ENCODE measurements at places on chromosomes 7 and 10.

- no peak for DNase-seq
These were observed 27.3 kb upstream of the LIMK1 start for GRCh38 chr7:74056096-74056915.

DNA sequence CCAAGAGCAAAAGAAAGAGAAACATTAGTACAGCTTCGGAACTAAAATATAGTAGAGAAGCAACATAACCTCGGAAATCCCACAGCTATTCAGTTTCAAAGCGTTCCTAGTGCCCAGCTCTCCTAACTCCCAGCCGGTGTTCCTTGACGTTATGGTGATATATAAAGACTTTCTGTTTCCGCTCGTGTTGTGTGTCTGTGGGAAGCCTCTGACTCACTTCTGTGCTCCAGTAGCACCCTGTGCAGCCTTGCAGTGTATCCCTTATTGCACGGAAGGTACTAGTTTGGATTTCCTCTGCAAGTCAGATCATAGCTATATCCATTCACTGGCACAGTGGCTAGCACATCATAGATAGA, 535 bp downstream of the ASAH2B start:
- no peak for DNase-seq

GRCh38 chr7:13288516-13288915, 601.1 kb downstream of the ARL4A start:
- no peak for DNase-seq

- no peak for DNase-seq
These were observed 143.6 kb downstream of the HBP1 start for GRCh38 chr7:107312418-107312817.

DNA sequence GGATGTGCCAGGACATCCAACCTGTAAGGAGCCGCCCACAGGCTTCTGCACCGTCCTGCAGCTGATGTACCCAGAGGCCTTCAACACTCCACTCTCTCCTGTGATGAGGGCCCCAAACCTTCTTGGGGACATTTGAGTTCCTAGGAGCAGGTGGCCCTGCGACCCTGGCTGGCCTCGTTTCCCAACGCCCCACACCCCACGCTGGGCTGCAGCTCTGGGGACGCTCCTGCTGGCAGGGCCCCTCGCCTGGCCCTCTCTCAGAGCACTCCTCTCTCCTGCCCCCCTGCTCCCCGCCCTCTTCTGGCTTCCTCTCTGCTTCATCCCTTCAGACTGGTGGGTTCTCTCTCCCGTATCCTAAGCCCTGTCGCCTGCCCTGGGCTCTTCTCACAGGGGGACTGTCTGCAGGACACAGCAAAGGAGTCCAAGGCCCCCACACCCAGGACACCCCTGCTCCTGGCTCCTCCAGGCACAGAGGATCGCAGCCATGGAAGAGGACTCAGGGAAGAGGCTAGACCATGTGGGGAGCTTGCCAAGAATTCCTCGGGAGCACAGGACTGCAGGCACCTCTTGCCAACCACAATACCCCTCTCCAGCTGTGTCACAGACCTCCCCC, 541.4 kb downstream of the TCERG1L start:
- no peak for DNase-seq

DNA sequence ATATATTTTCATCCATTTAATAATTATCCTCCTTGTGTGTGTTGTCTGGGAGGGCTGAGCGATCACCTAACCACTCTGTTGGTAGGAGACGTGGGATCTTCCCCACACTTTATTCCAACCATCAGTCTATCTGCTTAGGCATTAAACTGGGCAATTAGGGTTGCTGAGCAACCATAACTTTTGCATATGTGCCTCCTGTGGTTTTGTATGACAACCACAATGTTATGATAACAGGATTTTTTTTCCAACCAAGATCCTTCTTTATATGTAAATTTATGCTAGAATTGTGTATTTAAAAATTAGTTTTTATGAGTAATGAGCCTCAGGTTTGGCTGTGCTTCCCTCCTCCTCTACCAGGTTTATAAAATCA, 495.0 kb upstream of the MGMT start:
- no peak for DNase-seq

DNA sequence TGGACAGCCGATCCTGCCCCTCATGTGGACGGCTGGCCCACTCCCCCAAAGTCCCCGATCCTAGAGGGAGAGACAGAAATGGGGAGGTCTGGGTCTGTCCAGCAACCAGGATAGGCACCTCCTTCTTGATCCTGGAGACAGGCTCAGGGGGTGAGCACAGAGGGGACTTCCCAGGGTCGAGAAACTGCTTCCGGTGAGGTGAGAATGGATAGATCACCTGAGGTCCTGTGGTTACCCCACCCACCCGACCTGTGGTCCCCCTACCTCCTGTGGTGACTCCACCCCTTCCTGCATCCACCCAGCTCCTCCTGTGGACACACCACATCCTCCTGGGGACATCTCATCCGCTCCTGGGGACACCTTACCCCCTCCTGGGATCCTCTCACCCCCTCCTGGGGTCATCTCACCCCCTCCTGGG, 27.4 kb upstream of the RASGEF1A start:
- no peak for DNase-seq

GRCh38 chr10:108187408-108188012, 1023.0 kb upstream of the SORCS1 start:
- no peak for DNase-seq

GRCh38 chr7:101590663-101591435, 38.2 kb downstream of the MYL10 start:
- no peak for DNase-seq

- DNase-seq, result no peak
These were observed 89.8 kb downstream of the ARL4A start for GRCh38 chr7:12777257-12777656.

- DNase-seq, result peak; percentile 32
These were observed 121.0 kb downstream of the HIP1 start for GRCh38 chr7:75617634-75618234.

GRCh38 chr10:108465871-108466641, 1301.5 kb upstream of the SORCS1 start:
- DNase-seq, result no peak

DNA sequence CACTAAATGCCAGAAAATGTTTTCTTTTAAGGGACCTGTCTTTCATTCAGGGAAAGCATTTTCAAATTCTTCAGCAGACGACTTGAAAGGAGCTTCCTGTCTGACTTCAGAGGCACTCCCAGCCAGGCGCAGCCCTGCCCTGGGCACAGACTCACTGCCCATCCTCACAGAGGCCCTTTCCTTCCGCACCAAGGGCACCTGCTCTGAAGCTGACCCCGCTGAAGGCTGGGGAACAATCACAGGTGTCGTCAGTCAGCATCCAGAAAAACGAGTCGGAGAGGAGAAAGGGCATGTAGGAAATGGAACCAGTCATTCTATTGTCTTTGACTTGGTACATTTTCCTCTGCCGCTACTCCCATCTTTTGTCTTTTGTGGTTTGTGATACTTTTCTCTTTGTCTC, 125.3 kb upstream of the PARD3 start:
- DNase-seq, result no peak

GRCh38 chr10:31460242-31460641, 141.2 kb downstream of the ZEB1 start:
- no peak for DNase-seq

- DNase-seq, result no peak
These were observed 3.6 kb downstream of the ELFN1 start for GRCh38 chr7:1673581-1674118.

DNA sequence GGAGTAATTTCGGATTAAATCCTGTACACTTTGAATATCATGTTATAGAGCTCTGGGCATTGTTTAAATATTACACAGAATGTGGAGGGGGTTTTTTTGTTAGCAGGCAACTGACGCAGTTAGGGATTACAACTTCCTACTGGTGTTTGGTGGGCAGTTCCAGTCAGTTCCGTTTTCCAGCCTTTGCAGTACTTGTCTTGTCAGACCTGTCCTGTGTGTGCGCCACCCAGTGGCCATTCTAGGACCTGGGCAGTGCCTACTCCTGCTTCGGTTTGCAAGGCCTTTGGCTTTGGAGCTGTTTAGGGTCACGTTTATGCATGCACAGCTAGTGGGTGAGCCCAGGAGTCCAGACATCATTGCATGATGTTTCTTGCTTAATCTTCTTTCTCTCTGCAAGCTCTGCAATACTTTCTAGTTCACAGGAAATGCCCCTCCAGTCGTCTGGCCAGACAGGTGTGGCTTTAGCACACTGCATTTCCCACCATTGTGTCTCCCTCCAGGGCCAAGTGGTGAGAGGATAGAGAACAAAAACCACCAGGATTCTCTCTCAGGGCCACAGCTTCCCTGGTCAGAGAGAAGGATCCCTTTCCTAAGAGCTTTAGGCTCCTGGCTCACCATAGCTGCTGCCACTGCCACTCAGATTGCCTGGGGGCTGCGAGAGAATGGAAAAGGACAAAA, 96.5 kb upstream of the TARP start:
- DNase-seq, result peak; percentile 81

DNA sequence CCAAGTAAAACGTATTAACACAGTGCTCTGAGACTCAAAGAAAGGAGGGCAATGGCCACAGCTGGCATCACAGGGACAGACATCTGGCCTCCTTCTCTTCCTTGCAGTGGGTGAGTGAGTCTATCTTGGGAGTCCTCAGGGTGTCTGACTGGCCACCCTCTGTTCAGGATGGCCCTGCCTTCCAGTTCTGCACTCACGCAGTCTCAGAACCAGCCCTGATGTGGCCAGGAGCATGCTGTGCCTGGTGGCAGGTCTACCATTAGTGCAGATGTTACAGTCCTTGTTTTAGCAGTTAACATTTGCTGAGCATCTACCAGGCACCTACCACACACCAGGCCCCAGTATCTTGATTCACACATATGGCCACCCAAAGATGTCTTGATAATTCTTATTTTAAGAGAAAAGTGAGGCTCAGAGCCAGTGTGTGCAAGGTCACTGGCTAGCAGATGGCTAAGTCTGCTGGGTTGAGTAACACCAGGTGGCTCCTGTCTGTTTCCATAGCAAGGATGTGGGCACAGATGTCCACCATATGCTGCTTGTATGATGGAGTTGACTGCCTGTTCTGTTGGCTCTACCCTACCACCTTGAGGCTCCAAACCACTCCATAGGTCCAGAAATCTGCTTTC, 23.2 kb upstream of the ARHGAP22 start:
- no peak for DNase-seq

- no peak for DNase-seq
These were observed 6.2 kb upstream of the GRID1 start for GRCh38 chr10:86372784-86373239.

DNA sequence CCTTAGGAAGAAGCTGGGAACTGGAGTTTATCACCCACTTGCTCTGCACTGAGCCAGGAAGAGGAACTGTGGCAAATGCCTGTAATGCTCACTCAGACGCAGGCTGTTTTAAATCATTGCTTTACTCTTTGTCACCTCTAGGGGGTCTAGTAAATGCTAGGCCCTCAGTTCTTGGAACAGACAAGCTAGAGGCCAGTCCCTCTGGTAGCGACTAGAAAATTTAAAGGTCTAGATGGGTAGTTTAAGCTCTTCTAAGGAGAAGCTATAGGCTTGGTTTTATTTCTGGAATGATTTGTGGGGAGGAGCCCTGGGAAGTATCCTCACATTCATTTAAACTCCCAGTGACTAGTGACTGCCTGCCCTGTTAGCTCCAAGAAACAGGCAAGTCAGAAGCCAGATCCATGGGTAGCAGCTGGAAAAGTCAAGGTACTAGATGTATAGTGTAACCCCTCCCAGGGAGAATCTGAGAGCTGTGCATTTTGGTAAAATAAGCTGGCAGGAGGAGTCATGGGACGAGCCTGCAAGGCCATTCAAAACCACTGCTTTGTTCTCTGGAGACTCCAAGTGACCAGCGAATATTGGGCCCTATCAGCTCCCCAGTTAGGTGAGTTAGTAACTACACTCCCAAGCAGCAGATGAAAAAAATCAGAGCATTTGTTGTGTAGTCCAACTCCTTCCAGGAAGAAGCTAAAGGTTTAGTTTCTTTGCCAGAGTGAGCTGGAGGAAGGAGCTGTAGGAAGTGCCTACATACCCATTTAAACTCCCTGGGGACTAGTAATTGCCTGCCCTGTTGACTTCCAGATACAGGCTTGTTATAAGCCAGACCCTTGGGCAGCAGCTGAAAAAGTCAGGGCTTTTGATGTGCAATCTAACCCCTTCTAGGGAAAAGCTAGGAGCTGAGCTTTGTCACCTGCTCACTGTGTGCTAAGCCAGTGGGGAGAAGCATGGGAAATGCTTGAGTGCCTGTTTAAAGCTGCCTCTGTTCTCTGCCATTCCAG, 68.9 kb downstream of the DYNC1I1 start:
- no peak for DNase-seq

DNA sequence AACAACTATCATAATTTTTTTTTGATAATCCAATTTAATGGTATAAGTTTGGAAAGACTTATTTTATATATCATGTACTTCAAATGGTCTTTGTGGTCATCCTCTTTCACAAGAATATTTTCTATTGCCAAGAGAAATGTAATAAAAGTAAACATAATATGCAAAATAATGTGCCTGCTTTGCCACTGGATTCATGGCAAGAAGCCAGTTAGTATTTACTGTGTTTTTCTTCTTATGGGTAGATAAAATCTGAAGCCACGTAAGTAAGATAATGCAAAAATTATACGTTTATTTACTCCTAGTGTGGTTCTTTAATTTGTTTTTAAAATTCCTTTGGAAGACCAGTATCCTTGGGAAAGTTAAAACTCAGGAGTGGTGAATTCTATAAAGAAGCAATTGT, 258.5 kb downstream of the ARL4A start:
- DNase-seq, result no peak

- DNase-seq, result no peak
These were observed 105.9 kb upstream of the ANLN start for GRCh38 chr7:36283711-36284130.

GRCh38 chr10:116840389-116841075, 8.8 kb upstream of the ENO4 start:
- no peak for DNase-seq

DNA sequence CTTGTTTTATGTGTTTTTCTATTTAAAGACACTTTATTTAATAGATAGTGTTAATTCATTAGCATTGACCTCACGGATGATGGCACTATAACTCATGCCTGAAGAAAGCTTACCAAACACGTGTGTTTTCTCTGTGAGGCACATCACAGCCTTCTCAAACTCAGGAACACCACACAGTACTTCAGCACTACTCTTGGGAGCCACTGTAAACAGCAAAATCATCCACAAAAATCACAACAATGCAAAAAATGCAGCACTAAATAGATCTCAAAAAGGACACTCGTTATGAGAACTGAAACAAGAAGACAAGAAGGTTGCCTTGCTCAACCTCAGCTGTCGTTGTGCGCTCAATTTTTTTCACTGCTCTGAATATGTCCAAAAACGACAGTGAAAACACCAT, 12.0 kb upstream of the PARP12 start:
- no peak for DNase-seq

- no peak for DNase-seq
These were observed 11.2 kb downstream of the MIOS start for GRCh38 chr7:7577888-7578287.

DNA sequence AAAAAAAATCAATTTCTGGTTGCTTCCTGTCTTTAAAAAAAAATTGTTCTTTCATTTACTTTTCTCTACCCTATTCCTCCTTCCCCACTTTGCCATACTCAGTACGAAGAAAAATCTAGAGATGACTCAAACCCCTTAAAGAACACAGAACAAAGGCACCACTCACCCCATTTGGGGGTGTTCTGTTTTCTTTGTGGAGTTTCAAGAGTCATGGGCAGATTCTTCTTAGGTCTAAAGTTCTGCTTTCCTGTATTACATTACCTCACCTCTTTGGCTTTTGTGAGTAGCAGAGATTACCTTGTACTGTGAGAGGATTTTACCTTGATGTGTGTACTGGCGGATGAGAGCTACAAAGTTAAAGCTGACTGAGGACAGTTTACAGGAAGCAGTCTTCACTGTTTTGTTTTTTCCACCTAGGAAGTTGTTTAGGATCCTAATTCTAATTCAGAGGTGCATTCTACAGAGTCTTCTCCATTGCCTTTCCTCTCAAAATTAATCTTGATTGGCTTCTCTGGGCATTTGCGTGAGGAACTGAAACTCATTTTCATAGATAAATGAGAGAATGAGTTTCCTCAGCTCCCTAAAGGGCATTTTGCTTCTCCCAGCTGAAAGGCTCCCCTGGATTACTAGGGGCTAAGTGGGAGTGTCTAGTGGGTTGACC, 20.7 kb downstream of the AVL9 start:
- DNase-seq, result no peak
